ENCODE measurements at places on chromosomes 6 and 20.

GRCh38 chr6:25025919-25026301 is 90.2 kb upstream of the RIPOR2 start:
- DNase-seq = no peak

- DNase-seq = no peak
Observed at GRCh38 chr6:132132422-132132821, 181.2 kb upstream of the CCN2 start.

- DNase-seq = no peak
Observed at GRCh38 chr6:15493437-15494168, 169.2 kb downstream of the DTNBP1 start.

DNA sequence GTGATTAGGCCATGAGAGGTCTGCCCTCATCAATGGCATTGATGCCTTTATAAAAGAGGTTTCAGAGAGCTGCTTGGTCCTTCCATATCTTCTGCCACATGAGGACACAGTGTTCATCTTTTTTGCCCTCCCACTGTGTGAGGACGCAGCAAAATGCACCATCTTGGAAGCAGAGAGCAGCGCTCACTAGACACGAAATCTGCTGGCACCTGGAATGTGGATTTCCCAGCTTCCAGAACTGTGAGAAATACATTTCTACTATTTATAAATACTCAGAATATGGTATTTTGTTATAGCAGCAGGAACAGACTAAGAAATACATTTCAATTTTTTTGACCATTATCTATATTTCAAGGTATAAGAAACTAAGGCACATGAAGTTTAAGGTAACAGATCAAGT is 24.9 kb downstream of the SLC35F1 start:
- no peak for DNase-seq

- no peak for DNase-seq
Observed at GRCh38 chr6:108166664-108167448, 1.0 kb downstream of the NR2E1 start.

GRCh38 chr20:2756056-2756611 is 44.3 kb downstream of the CPXM1 start:
- DNase-seq = peak; percentile 25

GRCh38 chr6:80625405-80625804 is 518.9 kb downstream of the BCKDHB start:
- no peak for DNase-seq

GRCh38 chr6:19557191-19557590 is 280.0 kb upstream of the ID4 start:
- no peak for DNase-seq

DNA sequence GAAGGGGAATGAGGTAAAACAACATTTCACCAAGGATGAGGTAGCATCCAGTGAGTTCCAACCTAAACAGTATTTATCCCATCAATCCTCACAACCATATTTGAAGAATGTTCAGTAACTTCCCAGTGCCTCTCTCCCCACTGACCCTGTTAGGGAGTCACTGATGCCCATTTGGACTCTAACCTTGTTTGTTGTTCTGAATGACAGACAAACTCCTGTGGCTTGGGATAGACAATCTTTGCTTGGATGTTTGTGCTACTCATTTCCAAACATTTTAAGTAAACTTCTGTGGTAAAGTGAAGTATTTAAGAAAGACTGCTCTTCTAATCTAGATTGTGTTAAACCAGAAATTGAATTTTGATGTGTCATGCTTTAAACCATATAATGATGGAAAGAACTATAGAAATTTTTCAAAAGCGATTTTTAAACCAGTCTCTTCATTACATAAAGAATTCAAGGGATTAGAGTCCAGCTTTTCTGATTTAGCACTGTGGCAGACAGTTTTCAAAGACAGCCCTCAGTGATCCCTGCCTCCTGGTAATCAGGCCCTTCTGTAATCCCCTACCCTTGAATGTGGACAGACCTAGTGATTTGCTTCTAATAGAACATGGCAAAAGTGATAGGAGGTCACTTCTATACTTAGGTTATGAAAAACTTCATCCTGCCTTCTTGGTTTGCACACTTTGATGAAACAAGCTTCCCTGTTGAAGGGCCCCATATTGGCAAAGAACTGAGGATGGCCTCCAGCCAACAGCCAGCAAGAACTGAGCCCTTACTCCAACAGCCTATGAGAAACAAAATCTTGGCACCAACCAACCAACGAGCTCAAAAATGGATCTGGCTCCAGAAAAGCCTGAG is 191.6 kb downstream of the DST start:
- no peak for DNase-seq

DNA sequence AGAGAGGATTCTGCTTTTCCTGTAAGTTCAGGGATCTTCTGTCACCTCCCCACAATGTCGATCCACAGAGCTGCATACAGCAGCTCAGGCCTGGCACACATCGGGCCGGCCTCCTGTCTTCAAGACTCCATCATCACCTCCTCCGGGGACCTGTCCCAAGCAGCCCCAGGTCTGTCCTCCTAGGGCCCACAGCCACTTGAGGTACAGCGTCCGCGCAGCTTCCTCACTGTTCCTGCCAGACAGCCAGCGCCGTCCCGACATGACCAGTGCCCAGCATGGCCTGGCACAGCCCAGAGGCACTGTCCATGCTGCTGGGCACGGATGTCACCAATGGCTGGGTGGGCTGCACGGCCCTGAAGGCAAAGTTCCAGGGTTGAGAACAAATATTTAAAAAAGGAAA is 101.6 kb downstream of the DLL1 start:
- no peak for DNase-seq

DNA sequence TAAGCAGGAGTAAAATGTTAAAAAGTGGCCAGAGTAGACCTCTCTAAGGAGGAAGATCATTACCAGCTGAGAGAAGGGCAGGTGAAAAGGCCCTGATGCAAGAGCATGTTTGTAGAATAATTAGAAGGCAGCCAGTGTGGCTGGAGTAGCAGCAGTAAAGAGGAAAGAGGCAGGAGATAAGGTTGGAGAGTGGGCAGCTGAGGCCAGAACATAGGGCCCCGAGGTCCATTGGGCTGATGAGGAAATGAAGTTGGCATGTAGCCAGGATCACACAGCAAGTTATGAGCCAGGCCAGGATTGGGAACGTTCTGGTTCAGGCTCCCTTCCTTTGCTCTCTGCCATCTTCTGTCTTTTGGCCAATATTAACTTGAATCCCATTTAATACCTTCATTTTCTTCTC is 51.6 kb downstream of the RALY start:
- no peak for DNase-seq

GRCh38 chr20:50550531-50550930 is 40.3 kb downstream of the PTPN1 start:
- no peak for DNase-seq

- DNase-seq = no peak
Observed at GRCh38 chr6:131946992-131947955, 3.9 kb downstream of the CCN2 start.

Measured in GM12865 (cell line).